ENCODE measurements at places on chromosomes 12 and 14.

DNA sequence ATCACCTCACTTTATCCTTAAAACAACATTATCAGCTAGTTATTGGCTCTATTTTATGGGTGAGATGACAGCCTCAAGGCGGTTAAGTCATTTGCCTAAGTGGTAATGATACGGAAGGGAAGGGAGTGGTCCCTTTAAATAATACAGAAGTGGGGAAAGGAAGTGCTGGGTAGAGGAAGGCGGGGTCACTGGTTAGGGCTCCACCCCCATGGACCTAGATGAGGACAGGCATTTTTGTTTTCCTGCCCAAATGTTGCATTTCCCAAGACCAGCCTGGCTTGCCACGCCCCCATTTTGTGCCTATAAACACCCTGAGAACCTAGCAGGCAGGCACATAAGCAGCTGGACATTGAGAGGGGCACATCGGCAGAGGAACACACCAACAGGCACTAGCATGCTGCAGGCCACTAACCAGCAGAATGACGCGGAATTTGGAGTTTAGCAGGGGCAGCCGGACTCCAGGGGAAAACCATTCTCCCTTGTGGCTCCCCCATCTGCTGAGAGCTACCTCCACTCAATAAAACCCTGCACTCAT lies 100.9 kb downstream of the EPS8 start:
- DNase-seq = no peak

DNA sequence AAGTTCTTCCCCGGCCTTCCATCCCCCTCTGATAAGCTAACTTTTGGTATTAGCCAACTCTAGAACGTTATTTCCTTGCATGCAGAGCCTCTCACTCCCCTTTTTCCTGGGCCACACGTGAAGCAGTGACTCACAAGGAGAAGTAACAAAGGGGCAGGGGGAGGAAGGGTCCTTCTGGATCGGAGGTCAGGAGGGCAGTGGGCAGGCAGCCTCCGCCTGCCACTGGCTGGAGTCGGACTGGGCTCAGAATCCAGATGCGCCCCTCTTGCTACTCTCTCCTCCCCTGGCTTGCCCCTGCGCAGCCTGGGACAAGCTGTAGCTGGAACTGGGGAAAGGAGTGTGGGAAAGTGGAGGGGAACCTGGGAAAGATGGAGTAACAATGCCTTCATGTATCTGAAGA lies 55.0 kb downstream of the TPCN1 start:
- no peak for DNase-seq

- DNase-seq = no peak
These were observed 153.8 kb upstream of the KRR1 start for GRCh38 chr12:75665216-75665615.

DNA sequence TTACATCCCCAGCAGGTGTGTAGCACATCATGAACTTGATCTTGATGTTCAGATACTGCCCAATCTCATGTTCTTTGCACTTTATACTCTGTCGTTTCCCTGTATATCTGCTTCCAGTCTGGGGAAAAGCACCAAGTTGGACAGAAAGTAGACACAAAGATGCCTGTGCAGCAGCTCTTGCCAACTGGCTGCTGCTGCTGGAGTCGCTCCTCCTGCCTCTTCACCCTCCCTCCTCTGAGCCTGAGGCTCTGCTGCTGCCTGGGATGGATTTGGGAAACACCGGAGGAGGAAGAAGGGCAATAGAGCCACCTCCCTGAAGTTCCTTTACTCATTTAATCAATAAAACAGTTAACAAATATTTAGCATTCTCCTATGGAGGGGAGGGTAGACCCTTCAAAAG lies 32.4 kb downstream of the ADCK1 start:
- no peak for DNase-seq

DNA sequence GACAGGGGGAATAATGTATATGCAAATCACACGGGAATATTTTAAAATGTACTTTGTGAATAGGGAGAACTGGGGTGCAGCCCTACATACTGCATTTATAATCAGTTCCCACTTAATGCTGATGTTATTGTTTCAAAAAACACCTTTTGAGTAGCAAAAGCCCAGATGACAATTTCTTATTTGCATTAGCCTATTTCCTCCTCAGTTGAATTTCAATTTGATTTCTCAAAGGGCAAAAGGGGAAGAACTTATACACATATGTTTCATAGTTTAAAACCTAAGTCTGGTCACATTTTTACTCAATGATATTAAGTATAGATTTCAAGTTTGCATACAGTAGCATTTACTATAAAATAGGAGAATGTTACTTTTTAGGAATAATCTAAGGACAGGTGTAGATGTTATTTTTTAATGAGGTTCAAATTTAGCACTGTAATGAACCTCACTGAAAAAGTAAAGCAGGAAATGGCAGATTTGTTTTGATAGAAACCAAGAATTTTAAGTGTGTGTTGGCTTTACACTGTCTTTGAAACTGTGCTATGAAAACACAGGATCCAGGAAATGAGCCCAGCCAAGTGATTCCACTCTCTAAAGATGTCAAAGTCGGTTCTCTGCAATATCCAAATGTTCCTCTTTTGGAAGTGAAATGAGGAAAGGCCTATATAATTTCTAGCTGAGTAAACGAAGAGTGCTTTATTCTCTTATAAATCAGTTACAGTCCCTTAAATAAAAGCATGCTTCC lies 367.4 kb downstream of the BTG1 start:
- DNase-seq = peak; percentile 8

DNA sequence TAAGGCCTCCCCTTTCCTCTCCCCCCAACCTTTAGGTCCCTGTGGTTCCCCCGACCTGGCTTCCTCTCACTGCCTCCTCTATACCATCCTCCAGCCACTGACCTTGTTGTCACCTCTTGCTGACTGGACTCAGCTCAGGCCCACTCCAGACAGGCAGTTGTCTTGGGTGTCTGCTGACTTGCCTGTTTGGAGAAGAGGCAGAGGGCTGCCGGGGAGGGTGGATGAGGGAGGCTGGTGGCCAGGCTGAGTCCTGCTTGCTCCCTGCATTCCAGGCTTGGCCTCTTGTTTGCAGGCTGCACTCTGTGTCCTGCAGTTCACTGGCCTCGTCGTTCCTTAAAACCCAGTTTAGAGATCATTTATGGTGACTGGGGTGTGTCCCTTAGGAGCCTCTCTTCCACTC lies 31.0 kb upstream of the RD3L start:
- no peak for DNase-seq

Data from hepatocyte (in vitro differentiated cells).